ENCODE measurements at places on chromosomes 4 and X.

DNA sequence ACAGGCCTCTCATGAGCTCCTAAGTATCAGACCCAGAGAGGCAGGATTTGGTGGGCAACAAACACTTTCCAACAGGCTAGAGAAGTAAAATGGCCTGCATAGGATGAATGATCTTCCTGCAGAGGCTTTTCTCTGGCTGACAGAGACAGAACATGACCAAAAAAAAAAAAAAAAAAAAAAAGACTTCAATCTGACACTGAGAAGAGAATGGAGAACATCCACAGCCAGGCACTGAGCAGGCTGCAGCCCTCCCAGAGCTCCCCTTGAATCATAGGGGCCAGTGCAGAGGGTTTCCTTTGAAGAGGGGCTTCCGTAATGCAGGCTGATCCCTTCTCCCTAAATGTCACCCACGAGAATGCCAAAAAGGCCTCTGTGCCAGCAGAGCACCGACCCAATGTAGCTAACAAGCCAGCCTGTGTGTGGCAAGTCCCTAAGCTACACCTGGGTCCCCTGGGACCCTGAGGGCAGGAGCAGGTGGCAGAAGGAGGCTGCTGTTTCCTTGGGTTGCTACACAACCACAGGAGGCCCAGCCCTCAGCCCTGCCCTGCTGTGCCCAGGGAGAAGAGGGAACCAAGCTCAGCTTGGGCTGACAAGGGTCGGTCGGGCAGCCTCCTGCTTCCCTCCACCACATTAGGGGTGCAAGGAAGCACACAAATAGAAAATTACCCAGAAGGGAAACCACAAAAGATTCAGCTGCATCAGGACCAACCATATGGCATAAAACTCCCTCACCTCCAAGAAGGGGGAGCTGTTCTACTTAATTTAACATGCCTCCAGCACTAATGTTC is 55.6 kb downstream of the MAP7D2 start:
- no peak for DNase-seq

- DNase-seq = no peak
Measured at GRCh38 chr4:28259951-28260350, 1399.3 kb downstream of the STIM2 start.

- DNase-seq = no peak
Measured at GRCh38 chrX:13404364-13404763, 84.5 kb upstream of the ATXN3L start.

- DNase-seq = no peak
Measured at GRCh38 chr4:75229806-75230570, 284.2 kb downstream of the RCHY1 start.

GRCh38 chr4:115145393-115146160 is 32.2 kb upstream of the NDST4 start:
- DNase-seq = no peak
